Activated T-helper 1 cell treated with anti-CD3 and anti-CD28 coated beads, Interleukin-2, amount 50 U/mL, for 16 hours (primary cell): ENCODE measurements at places on chromosomes 6 and 20.

DNA sequence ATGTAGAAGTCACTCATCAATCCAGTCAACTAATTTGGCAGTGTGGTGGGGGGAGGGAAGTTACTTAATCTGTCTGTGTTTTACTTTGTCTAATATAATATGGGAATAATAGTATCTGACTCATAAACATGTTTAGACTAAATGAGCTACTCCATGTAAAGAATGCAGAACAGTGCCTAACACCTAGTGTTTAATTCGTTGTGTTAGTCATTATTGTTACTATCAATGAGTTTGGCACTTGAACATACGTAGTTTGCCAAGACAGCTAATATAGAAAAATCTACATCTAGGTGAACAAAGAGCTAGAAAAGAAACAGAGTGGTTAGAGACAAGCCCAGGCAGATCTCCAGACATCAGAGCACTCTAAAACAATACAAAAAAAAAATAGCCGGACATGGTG, 49.1 kb downstream of the IRAK1BP1 start:
- DNase-seq = no peak

- DNase-seq = no peak
Measured at GRCh38 chr6:140183881-140184280, 809.4 kb upstream of the CITED2 start.

DNA sequence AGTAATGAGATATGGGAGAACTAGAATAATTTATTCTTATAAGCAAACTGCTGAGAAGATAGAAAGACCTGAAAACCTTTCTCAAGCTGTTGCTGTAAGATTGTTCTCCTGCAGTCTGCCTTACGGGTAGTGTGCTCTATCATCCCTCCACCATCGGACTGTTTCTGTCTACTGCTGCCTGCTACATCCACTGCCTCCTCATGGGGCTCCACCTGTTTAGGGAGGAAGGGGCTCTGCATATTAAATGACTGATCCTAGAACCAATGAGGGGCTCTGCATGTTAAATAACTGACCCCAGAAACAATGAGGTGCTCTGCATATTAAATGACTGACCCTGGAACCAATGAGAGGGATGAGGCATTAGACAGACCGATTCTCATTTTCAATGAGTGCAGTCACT, 654.6 kb downstream of the KIF16B start:
- DNase-seq = no peak

- DNase-seq = no peak
Measured at GRCh38 chr20:1898482-1899240, 3.5 kb downstream of the SIRPA start.

DNA sequence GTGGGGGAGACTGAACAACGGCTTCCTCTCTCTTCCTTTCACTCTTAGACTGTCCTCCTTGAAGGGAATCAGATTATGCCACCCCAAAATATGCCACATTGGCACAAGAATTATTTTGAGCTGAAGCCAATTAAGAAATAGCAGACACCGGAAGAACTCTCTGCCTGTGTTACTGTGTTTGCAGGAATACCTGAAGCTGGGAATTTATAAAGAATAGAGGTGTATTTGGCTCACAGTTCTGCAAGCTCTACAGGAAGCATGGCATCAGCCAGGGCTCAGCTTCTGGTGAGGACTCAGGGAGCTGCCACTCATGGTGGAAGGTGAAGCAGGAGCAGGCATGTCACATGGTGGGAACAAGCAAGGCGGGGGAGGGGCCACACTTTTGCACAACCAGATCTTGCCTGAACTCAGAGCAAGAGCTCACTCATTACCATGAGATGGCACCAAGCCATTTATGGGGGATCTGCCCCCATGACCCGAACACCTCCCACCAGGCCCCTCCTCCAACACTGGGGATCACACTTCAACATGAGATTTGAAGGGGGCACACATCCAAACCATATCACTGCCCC, 46.0 kb downstream of the PCNA start:
- DNase-seq = no peak

DNA sequence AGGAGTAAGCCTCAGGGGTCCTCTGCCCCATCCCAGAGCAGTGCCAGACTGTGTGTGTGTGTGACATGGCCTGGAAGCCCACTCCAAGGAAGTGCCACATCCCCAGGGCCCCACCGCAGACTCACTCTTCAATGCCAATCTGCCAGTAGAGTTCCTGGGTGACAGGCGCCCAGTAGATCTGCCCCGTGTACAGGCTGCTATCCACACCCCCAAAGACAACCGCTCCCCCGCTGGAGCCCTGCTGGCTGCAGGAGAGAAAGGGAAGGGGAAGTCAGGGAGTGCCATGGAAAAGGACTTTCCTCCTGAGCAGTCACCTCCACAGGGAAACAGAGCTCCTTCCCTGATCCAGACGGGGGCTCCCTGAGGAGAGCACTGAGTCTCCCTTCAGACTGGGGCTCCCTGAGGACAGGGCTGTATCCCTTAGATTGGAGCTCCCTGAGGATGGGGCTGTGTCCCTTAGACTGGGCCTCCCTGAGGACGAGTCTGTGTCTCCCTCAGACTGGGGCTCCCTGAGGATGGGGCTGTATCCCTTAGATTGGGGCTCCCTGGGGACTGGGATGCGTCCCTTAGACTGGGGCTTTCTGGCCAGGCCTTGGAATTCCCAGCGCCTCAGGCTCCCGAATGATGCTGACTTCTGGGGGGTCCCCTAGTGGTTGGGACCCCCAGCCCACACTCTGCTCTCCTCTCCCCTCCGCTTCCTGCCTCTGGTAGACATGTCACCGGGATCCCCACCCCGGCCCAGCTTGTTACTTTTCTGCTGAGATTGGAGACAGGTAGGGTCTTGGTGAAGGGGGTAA, 5.2 kb upstream of the TFEB start:
- DNase-seq = no peak

- DNase-seq = no peak
Measured at GRCh38 chr6:126446248-126446647, 106.3 kb downstream of the CENPW start.

GRCh38 chr6:6332811-6333244, 12.4 kb upstream of the F13A1 start:
- no peak for DNase-seq

- no peak for DNase-seq
Measured at GRCh38 chr6:97775012-97775411, 492.0 kb upstream of the MMS22L start.

DNA sequence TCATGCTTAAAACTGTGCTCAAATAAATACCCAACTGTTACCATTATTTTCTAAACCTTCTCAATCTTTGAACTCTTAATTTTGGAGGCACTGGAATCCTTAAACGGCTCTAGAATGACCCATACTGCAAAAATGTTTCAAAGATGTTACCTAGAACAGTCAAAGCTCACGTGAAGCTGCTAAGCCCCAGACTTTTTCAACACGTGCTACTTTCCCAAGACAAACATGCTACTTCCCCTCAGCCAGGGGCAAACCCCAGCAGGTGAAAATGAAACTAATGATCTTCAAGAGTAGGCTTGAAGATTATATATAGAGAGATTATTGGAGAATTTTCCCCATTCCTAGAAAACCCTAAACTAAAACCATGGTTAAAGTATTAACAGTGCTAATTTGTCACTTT, 28.1 kb downstream of the HUS1B start:
- no peak for DNase-seq

DNA sequence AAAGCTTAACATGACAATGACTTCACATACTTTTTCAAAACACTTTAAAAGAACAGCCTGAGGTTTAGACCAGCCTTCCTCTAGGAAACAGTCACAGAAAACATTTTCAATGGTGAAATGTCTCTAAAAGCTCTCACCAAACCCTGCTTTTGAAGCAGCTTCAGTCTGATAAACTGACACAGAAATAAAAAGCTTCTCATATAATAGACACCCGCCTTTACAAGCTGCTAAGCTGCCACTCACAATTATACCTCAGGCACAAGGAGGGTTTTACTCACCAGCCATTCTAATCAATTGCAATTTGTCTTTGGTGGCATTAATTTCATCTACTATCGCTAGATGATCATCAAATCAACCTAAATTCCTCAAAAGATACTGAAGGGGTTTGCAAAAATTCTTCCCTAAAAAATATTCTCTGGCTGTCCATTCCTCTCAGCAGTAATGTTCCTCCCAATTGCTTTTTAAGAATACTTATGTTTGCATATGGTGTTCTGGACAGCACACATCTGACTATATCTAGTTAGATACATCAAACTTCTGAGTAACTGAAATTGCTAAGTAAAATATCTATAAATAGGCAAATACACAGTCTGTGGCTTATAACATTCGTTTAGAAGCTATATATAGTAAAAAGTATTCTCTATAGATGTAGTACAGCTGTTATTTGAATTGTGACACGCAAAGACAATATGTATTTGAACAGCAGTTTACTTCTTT, 29.4 kb downstream of the KIF13A start:
- no peak for DNase-seq

GRCh38 chr6:46207174-46207573, 36.4 kb upstream of the ENPP5 start:
- DNase-seq = no peak

DNA sequence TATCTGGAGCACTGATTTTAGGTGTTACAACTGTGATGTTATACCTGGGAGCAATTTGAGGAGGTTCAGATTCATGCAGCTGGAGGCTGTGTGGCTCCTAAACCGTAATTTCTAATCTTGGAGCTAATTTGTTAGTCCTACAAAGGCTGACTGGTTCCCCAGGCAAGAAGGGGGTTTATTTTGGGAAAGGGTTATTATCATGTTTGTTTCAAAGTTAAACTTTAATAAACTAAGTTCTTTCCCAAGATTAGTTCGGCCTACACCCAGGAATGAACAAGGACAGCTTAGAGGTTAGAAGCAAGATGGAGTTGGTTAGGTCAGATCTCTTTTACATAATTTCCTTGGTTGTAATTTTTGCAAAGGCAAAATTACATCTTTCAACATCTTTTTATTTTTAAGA, 135.8 kb downstream of the MYO6 start:
- no peak for DNase-seq

GRCh38 chr20:45308117-45308778, at the start of gene MATN4:
TSS of gene MATN4 (minus strand) at chr20:45308299. CDS start at chr20:45305582, 2,717 bp downstream.
- no peak for DNase-seq

- no peak for DNase-seq
Measured at GRCh38 chr20:36206068-36206467, 30.2 kb upstream of the AAR2 start.

DNA sequence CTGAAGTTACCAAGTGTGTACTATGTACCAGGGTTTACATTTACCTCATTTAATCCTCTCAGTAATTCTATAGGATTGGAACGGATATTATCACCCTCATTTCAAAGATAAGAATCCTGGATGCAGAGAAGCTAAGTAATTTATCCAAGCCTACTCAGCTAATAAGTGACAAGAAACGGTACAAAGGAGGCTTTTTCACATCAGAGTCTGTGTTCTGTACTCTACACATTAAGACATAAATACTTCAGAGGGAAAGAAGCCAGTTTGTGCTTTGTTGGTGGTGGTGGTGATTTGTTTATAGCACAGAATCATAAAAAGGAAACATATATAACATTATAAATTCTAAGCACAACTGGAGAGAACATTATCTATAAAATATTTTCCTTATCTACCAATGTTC, 88.3 kb upstream of the HMGCLL1 start:
- no peak for DNase-seq

- DNase-seq = no peak
Measured at GRCh38 chr6:154604119-154604518, 93.6 kb upstream of the CNKSR3 start.

DNA sequence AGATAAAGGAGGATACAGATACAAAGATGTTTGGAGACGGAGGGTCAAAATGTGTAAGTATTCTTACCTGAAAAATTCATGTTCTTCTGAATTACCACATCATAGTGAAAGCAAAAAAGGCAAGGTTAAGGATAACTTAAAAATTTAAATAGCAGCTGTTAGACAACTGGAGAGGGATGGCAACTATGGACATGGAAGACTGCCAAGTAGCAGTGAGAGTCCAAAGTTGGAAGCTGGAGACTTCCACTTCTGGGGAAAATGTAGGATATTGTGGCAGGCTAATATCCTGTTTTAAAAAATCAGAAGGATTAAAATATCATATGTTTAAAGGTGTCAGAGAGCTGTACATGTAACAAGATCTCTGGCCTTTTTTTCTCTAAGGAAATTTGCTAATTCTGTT, 29.8 kb downstream of the SYCP2 start:
- no peak for DNase-seq

GRCh38 chr20:49560186-49560585, 7.8 kb downstream of the PTGIS start:
- no peak for DNase-seq

- DNase-seq = no peak
Measured at GRCh38 chr20:10314198-10314597, 95.6 kb downstream of the SNAP25 start.

GRCh38 chr20:40954521-40955165, 74.0 kb upstream of the TOP1 start:
- no peak for DNase-seq

GRCh38 chr6:146984251-146984924, 219.8 kb upstream of the STXBP5 start:
- DNase-seq = no peak

DNA sequence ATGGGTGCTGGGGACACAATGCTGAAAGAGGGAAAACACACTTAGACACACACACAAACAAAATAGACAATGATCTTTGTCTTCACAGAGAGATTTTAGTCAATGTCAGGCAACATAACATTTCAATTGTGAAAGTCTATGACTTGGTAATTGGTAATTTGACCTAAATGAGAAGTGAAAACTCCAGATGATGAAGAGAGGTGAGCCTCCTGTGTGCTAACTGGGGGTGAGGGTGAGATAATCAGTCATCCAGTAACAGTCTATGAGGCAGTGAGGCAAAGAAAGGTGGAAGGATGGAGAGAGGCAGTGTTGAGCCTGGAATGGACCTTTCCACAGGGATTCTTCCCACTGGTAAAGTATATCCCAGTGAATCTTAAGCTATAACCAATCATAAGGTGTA, 744.2 kb downstream of the MAFB start:
- DNase-seq = no peak

DNA sequence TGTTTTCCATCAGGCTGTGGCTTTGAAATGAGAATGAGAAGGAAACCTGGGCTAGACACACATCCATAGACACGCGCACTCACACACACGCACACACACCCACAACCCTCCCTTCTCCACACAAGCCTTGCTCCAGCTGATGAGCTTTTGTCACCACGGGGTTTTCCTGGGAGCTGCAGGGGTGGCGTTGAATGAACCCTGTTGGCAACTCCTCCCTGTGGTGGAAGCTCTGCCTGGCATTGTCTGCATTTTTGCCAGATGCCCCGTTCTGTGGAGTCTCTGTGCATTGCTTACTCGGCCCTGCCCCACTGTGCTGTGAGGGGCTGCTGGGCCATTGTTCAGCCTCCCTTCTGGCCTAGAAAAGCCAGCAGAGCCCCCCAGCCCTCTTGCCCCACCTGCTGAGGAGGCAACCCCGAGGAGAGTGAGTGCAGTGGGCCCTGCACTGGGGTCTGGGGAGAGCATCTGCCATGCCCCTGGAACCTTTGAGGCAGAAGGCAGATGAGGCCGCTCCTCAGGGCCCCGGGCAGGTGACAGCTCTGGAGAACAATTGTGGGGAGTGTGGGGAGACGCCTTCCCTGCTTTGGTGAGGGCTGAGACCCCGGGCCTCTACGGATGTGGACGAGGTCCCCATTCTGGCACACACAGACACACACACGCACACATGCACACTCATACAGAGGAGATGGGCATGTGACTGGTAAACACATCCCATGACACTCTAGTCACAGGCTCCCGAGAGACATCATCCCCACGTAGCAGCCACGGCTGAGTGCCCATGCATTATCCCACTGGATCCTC, 9.9 kb downstream of the ADIG start:
- DNase-seq = no peak
